ENCODE measurements at places on chromosomes 1 and 21.

DNA sequence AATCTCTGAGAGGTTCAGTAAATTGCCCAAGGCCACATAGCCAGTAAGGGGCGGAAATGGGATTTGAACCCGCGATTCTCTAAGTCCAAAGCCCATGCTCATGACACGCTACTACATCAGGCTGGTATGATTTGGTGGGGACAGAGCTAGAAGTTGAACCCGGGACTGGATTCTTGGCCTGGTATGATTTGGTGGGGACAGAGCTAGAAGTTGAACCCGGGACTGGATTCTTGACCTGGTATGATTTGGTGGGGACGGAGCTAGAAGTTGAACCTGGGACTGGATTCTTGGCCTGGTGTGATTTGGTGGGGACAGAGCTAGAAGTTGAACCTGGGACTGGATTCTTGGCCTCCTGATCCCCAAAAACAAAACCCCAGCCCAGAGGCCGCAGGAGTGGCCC, 23.0 kb downstream of the EPHB2 start:
- DNase-seq, result no peak

DNA sequence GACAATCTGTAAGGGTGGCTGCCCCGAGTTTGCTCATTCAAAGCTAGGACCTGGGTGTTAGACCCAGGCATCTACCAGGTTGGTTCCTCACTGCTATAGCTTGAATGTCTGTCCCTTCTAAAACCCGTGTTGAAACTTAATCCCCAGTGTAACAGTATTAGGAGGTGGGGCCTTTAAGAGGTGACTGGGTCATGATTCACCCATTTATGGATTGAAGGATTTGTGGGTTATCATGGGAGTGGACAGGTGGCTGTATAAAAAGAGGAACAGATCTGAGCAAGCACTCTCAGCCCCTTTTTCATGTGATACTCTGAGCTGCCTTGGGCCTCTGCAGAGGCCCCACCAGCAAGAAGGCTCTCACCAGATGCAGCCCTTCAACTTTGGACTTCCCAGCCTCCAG, 29.4 kb downstream of the PSMG1 start:
- DNase-seq, result no peak

DNA sequence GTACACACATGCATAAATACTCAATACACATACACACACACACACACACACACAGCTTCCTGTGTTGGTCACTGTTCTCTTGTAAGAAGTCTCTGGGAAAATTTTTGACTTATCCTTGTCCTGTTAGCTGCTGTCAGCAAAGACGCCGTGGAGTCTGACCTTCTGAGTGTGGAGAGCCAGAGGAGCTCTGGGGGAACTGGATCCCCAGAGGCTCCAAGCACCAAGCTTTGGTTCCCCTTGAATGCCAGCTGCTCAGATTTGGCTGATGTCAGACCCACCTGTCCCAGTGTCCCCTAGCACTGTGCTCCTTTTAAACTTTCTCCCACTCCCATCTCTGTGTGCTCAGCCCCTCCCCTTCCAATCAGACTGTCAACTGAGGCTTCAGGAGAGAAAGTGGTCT, 319.1 kb downstream of the CAMTA1 start:
- DNase-seq, result no peak

- no peak for DNase-seq
Measured at GRCh38 chr1:5161372-5161771, 507.0 kb downstream of the AJAP1 start.

- DNase-seq, result no peak
Measured at GRCh38 chr1:238789916-238790667, 596.3 kb upstream of the CHRM3 start.

- DNase-seq, result no peak
Measured at GRCh38 chr1:151158326-151158725, 1.9 kb downstream of the TNFAIP8L2 start.

- no peak for DNase-seq
Measured at GRCh38 chr1:76379506-76379905, 305.0 kb downstream of the ST6GALNAC3 start.

GRCh38 chr1:212933815-212934471, 16.4 kb upstream of the VASH2 start:
- DNase-seq, result no peak

- no peak for DNase-seq
Measured at GRCh38 chr1:57549300-57549699, 125.4 kb upstream of the DAB1 start.

DNA sequence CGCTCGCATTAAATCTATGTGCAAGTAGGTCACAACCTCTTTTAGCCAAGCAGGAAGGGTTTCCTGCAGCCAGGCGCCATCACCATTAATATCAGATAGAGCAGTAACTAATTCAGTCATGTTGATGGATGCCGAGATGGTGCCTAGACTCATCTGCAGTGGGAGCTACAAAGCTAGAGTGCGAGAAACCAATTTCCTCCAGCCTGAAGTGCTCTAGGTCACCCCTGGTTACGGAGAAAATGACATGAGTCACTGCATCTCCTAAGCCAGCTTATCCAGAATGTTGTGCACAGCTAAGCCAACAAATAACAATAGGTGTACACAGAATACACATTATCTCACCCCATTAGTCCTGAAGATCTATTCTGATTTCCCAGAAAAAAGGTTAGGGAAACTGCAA, 36.0 kb downstream of the OVAAL start:
- DNase-seq, result no peak

DNA sequence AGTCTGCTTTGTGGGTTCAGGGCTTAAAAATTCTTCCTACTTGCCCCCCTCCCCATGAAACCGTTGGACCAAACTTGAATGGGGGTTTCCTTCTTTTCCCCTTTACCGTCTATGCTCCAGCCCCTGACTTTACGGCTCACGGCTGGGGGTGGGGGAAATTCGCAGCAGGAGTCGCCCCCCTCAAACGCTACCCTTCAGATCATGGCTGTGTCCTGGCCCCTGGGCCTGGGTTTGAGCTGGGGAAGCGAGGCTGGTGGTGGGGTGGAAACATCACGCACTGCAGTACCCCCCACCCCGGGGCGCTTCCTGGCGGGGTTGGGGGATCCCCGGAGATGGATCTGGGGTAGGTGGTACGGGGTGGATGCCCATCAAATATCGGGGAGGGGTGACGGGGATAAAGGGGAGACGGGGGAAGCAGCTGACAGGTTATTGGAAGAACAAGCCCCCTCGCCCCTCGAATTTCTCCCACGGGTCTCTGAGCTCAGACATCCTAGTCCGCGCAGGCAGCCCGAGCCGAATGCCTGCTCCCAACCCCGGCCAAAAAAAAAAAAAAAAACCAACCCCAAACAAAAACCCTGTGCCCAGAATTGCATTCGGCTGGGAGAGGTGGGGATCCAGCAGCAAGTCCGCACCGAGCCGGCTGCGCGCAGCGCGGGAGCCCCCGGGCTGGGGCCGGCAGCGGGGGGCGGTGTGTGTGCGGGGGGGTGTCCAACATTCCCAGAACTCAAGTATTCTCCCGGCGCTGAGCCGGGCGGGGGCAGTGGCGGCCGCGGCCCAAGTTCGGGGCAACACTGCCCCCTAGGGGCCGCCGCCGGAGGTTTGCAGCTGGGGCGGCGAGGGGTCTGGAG, 59.0 kb upstream of the ACOT11 start:
- DNase-seq, result peak; percentile 49

DNA sequence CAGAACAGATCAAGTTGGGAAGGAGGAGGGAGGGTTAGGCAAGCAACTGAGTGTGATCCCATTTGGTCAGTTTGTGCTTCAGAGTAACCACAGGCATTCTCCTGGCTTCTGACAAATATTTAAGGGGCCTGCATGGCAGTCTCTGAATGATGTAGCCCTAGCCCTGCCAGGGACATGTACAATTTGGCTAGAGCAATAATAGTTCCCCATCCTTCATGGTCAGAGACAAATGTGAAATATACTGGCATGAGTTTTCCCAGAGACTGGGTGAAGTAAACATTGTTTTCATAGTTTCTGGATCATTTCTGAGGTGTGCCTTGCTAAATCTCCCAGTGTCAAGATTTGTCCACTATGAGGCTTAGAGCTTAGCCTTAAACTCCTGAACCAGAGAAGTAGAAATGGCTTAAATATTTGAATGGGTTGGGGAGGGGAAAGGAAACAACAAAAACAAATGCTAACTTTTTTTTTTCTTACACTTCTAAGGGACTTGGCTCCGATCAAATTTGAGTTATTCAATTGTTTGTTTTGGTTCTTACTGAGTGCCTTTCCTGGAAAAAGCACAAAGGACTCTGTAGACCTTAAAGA, 42.0 kb upstream of the UBE2U start:
- DNase-seq, result no peak

DNA sequence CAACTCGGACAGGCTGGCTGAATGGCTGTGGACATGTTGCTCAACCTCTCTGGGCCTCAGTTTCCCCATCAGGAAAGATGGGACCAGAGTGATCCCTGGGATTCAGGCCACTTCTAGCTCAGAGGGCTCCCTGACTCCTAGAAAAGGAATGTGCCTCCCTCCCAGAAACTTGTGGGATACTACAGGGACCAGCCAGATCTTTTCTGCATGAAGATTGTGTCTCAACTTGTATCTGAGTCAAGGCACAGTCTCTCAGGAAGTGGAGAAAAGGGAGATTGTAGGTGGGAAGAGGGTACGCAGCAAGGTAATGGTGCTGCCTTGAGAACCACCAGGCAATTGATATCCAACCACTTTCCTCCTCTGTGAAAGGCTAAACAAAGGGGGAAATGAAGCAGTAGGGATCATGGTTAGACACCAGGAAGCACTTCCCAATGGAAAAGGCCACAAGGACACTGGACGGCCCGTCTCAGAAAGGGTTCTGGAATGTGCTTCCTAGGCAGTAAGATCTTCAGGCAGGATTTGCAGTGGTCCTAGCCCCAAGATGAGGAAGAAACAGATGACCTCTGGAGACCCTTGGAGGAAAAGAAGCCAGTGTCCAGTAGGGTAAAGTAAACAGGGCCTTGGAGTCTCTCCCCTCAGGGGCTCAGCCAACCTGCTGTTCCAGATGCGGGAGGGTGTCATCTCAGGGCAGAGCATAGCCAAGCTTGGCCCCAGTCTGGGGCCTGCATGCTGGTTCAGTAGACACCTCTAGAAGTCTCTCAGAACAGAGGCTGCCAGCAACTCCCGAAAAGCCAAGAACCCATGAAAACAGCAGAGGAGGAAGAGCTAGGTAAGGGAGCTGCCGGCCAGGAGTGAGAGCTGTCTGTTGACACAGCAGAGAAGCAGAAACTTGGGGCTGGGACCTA, 16.8 kb downstream of the IFFO2 start:
- DNase-seq, result no peak

GRCh38 chr1:47703981-47704596, 266.2 kb downstream of the FOXD2 start:
- DNase-seq, result no peak

DNA sequence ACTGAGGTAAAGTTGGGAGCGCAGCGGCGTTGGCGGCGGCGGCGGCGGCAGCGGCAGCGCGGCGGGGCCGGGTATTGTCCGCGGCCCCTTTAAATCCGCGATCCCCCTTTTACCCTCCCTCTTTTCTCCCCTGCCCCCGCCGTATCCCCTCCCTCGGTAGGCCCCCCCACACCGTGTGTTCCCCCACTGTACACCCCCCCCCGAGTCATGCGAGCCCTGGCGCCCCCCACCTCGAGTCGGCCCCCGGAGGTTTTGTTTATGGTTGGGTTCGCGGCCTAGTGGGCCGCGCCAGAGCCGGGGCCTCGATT, 169 bp downstream of the UBAP2L start:
- no peak for DNase-seq

DNA sequence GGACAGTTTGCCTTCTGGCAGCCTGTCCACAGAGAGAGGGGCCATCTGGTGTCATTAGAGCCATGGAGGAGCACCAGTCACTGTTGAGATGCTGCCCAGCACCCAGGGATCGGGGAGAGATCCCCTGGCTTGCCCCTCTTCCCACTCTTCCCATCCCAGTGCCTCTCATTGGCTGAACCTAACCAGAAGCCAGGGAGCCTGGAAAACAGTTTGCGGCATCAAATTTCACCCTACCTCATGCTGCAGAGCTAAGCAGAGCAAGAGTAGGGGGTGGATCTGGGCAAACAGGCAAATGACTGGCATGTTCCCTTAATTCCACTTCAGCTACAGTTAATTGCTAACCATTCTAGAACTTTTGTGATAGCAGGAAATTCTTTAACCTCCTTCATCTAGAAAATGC, 19.1 kb downstream of the TRAF5 start:
- no peak for DNase-seq

GRCh38 chr1:172350856-172351255, 69.6 kb upstream of the C1orf105 start:
- no peak for DNase-seq

DNA sequence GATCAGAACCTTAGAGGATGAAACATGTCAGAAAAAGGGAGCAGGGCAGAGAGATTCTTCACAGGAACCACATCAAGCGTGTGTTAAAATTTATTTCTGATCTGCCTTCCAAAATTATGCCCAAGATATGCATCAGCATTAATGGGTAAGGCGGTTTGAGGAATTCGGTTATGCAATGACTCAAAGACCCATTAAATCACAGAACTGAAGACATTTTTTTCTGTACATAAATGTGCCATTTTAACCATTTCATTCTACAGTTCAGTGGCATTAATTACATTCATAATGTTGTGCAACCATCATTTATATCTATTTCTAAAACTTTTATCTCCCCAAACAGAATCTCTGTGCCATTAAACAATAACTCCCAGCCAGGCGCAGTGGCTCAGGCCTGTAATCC, 43.4 kb downstream of the CNST start:
- no peak for DNase-seq

DNA sequence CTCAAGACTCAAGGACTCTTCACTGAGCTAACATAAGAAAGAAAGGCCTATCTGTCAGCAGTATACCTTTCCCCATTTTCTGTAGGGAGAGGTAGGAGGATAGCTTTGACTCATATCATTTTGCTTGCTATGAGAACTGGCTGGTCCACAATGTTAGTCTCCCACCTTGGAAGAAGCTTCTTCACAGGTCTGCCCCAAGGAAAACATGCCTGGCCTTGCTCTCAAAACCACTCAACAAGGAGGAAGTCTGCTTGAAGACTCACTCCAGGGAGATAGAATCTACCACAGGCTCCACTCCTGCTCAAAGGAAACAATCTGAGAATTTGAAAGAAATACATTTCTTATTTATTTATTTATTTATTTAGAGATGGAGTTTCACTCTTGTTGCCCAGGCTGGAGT, 29.5 kb upstream of the LAMC1 start:
- DNase-seq, result no peak

DNA sequence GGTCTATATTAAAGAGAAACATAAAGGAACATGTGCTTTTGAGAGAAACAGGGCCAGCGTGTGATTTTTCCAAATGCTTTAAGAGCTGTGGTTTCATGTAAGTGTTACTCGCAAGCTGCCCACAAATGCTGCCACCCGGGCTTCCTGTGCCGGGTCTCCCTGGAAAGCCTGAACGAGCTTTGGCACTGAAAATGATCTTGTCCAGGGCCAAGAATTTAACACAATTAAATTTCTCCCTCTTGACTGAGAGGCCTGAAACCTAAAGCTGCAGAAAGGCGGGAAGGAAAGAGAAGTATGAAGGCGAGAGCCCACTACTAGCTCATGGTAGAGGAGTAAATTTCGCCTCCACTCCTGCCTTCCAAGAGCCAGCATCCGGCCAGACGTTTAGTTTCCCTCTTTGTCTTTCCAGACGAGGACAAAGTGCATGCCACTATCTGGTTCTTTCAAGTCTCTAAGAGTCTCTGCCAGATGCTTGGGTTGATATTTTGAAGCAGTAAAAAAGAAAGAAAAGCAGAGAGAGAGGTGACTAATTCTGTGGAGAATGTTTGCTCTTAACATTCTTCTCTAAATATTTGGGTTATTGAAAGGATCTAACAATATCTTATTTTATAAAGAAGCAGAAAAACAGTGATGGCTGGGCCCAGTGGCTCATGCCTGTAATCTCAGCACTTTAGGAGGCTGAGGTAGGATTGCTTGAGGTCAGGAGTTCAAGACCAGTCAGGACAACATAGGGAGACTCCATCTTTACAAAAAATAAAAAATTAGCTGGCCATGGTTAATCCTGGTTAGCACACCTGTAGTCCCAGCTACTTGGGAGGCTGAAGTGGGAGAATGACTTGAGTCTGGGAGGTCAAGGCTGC, 100.0 kb upstream of the HNRNPU start:
- no peak for DNase-seq
